ENCODE measurements at places on chromosomes 4 and X.

DNA sequence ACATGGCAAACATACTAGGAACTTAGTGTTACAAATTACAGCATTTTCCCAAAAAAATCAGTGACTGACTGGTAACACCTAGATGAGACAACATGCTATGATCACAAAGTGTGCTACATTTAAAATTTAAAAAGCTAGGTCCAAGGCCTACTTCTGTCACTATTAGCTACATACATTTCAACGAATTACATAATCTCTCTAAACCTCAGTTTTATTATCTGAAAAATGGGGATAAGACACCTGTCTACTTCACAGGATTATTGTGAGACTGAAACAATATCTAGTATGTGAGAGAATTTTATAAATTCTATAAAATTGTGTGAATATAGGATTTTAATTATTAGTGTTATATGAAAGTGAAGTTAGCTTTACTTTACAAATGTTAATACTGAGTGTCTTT lies 228.5 kb downstream of the DCLK2 start:
- DNase-seq = no peak

GRCh38 chr4:33961761-33962160 lies 2282.6 kb downstream of the ARAP2 start:
- DNase-seq = no peak

DNA sequence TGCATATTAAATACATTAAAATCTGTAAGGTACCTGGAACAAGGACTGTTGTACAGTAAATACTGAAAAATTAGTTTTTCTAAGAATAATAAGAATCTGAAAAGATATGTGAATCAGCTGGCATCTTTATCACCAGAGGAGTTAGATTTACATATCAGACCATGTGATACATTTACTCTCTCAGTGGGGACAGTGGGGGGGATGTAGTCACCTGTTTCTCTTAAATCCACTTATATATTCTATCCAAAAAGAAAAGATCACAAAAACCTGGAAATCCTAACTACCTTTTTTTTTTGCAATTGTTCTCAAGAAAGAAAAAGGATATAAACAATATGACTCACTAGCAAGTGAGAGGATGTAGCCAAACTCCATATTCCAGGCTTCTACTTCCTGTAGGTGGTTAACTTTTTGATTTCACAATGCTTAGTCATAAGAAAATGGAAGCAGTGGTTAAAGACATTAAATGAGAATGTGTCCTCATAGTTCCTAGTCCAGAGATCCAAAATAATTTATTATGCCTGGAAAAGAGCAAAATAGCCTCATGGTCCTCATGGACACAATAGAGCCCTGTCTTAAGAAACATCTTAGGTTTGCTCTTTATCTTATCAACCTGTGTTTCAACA lies 22.5 kb upstream of the MYOZ2 start:
- no peak for DNase-seq

DNA sequence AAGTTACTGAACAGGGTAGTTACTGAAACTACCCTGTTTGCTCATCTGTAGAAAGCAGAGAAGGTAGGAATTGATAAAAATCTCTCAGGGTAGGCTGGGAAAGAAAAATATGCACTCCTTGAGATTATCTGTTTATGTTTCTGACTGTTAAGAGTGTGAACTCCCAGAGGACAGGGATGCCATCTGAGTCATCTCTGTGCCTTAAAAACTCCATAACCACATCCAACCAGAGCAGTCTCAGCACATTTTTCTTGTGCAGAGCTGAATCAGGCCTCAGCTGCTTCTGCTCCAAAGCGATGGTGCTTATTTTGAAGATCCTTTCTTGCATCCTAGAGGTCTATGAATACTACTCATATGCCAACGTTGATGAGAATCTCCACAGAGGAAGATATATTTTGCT lies 9.9 kb downstream of the CENPVL3 start:
- no peak for DNase-seq

- DNase-seq = no peak
Observed at GRCh38 chrX:139766545-139766983, 58.6 kb upstream of the MCF2 start.

- DNase-seq = no peak
Observed at GRCh38 chr4:24265989-24266388, 318.4 kb downstream of the DHX15 start.

DNA sequence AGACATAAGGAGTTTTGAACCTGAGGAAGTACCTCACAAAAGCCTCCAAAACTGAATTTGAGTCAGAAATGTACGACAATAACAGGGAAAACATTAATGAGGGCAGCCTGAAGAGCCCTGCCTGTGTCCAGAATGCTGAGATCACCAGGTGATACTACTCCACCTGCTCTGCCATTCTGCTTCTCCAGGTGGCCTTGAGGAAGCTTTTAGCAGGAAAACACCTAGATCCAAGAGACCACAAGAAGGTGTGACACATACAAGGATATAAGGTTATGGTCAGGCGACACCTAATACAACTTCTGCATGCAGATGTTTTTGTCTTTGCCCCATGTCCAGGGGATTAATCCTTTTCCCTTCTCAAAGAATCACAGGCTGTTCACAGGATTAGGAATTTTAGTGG lies 15.3 kb downstream of the SOWAHB start:
- no peak for DNase-seq

GRCh38 chrX:113747274-113747973 lies 836.5 kb upstream of the HTR2C start:
- no peak for DNase-seq
